ENCODE measurements at places on chromosomes 16 and 17.

DNA sequence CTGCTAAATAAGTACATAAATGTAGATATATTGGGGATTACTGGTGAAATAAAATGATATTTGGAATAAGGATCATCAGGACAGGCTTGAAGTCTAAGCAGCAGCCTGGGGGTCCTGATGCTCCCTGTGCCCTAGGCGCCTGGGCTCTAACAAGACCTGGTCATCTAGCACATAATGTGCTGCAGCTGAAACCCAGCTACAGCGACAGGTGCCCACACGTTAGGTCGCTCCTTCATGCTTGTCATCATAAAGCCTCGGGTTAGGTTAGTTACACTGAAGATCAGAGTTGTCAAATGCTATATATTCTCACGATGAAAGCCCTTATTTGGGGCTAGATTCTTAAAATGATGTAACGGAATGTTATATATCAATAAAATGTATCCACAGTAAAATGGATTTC lies 11.5 kb downstream of the NARF start:
- DNase-seq = no peak

DNA sequence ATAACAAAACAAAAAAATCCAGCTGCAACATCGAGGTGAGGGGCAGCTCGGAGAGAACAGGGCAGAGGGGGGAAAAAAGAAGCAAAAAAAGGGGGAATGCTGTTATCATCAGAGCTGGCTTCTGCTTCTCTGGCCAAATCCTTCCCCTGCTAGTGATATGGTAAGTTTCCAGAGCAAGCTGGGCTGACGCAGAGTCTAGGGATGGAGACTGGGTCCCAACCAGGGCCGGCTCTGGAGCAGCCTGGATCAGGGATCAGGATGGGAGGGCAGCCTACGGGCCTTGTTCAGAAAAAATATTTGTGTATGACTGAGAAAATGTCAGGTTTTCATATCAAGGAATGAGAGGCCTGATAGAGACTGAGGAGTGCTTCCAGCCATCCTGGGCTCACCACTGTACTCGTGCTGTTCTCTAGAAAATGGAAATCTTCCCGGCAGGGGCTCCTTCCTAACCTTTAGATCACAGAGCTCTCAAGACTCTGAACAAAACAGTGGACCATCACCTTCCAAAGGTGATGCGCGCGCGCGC lies 726 bp upstream of the C1QTNF1 start:
- no peak for DNase-seq

- DNase-seq = no peak
These were observed 88.6 kb downstream of the RPTOR start for GRCh38 chr17:80633207-80633606.

DNA sequence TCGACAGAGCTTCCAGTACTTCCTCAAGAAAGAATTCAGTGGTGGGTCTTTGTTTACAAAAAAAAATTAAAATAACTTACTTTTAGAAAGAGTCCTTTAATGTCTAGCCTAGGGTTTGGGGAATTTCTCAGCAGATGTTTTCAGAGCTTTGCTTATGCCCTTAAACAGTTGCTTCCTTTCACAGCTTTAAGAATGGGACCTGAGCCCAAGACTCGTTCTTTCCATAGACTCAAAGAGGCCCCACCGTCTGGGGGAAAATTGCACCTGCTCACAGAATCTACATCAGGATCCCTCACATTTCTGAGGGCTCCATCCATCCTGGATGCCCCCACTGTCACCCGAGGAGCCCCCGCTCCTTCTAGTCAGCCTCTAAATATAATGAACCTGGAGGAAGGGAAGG lies 60.0 kb downstream of the RGS9 start:
- DNase-seq = no peak
